Pulmonary artery endothelial cell (primary cell): ENCODE measurements at places on chromosomes 3 and 15. TPM values are rescaled to one million over a fixed set of nuclear protein-coding genes. Genes with fewer than 3 reads are reported as not detected.

GRCh38 chr3:123883701-123884202 is 380 bp downstream of the MYLK start:
- no peak for DNase-seq

DNA sequence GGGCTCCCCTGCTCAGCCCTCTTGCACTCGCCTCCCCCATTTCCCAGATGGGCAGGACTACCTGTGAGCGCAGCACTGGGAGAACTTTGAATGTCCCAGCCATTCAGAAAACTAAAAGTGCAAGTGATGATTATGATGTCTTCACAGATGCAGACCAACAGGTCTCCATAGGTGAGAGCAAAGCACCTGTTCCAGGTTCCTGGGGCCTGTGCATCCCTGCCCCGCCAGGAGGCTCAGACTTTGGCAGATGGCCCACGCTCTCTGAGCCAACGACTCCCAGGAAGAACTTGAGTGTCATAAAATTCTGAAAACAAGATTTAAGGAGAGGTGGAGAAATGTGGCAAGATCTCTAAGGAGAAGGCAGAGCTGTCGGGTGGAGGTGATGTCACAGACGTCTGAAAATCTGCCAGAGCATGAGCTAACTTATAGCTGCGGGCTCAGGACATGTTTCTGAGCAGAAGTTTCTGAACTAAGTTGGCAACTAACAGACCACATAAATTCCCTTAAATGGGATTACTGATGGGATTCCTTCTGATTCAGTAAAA is 110.8 kb upstream of the IGF1R start:
- DNase-seq: no peak

DNA sequence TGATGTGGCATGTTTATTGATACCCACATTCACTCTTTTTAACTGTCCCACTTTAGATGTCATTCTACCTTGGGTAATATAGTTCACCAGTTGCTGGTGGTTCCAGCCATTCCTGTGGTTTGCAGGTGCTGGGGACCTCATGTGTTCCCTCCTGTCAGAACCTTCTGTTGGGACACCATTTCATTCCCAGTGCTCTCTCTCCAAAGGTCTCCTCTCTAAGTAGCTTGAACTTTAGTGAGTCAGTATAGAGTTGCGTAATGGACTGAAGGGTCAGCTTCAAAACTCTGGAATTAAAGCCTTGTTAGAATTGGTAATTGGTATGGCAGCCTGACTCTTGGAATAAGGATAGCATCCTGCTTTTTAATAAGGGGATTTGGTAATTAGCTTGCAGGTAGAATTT is 108.5 kb downstream of the PLCL2 start:
- no peak for DNase-seq

- DNase-seq: no peak
These were observed 290.4 kb upstream of the C2CD4B start for GRCh38 chr15:62455441-62455921.

GRCh38 chr3:138761002-138761401 is 73.7 kb downstream of the PIK3CB start:
- DNase-seq: no peak

- DNase-seq: no peak
These were observed 22.3 kb upstream of the SACM1L start for GRCh38 chr3:45666757-45667431.

GRCh38 chr3:150394606-150395005 is 13.5 kb upstream of the TSC22D2 start:
- DNase-seq: no peak

GRCh38 chr15:25790000-25790660 is 73.0 kb downstream of the ATP10A start:
- no peak for DNase-seq

GRCh38 chr3:30333143-30333542 is 273.3 kb upstream of the TGFBR2 start:
- DNase-seq: no peak

GRCh38 chr15:59300618-59301139 is 72.0 kb downstream of the MYO1E start:
- DNase-seq: no peak

The GOLGA6L7 gene
- total RNA-seq: not detected in 2 replicates

The FANCD2OS gene
- total RNA-seq: not detected in 2 replicates

The HTR3E gene
- not detected in 2 replicates for total RNA-seq

The SYNM gene
- 5.9 and 10.2 TPM in 2 replicates for total RNA-seq
